ENCODE measurements at places on chromosomes 13 and 19.

DNA sequence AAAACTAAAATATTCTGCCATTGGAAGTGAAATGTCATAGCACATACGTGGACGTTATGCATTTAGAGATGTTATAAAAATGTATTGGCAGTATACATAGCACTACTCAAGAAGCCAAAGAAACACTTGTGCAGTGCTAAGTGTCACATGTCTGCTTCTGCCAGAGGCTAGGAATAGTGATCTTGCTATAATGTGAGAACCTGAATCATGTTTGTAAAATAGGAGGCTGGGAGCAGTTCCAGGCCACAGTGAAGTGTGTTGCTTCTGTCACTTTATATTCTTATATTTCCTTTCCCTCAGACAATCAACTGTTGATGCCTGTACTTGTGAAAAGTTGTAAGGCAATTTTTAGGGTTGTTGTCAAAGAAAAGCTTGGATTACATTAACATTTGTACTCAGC, 3.4 kb downstream of the TRAPPC2B start:
- DNase-seq = no peak

GRCh38 chr13:29861694-29862110, 11.3 kb upstream of the UBL3 start:
- DNase-seq = no peak

GRCh38 chr19:30117636-30118145, 175.7 kb downstream of the URI1 start:
- DNase-seq = no peak

DNA sequence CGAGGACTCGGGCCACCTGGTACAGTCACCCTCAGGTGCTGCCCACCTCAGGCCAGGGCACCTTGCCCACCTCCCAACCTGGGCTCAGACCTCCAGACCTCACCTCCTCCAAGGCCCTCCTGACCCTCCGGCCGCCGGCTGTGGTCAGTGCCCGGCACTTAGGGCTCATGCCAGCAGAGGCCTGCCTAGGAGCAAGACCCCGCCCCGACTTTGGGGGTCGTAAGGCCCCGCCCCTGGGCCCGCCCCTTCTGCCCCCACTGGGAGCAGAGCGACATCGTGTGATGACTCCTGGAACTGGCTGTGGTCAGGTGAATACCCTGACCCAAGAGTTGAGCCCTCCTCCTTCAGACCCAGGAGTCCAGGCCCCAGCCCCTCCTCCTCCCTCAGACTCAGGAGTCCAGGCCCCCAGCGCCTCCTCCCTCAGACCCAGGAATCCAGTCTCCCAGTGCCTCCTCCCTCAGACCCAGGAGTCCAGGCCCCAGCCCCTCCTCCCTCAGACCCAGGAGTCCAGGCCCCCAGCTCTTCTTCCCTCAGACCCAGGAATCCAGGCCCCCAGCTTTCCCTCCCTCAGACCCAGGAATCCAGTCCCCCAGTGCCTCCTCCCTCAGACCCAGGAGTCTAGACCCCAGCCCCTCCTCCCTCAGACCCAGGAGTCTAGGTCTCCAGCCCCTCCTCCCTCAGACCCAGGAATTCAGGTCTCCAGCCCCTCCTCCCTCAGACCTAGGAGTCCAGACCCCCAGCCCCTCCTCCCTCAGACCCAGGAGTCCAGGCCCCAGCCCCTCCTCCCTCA, at the start of gene SBK2:
Gene SBK2 (minus strand): TSS at position 183 of the 790 bp plus-strand sequence. CDS start 839 bp downstream, outside the sequence.
- DNase-seq = no peak

GRCh38 chr19:2076526-2076944, 19.6 kb downstream of the MOB3A start:
- no peak for DNase-seq

- DNase-seq = no peak
Observed at GRCh38 chr19:50814883-50815282, 8.7 kb downstream of the KLK1 start.

- peak; percentile 85 for DNase-seq
Observed at GRCh38 chr19:46786236-46787039, 2.0 kb downstream of the SLC1A5 start.

DNA sequence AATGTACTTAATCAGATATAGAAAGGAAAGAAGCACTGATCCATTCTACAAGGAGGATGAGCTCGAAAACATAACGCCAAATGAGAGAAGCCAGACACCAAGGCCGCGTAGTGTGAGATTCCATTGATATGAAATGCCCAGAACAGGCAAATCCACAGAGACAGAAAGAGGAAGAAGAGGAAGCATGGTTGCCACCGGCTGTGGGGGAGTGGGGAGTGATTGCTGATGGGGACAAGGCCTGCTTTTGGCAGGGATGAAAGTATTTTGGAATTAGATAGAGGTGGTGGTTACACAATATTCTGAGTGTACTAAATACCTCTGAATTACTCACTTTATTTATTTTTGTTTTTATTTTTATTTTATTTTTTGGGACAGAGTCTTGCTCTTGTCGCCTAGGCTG, 50.2 kb upstream of the KLF2 start:
- no peak for DNase-seq

GRCh38 chr19:49409441-49410029, 13.7 kb downstream of the PTH2 start:
- no peak for DNase-seq

- no peak for DNase-seq
Observed at GRCh38 chr13:98942485-98942884, 35.4 kb downstream of the DOCK9 start.

DNA sequence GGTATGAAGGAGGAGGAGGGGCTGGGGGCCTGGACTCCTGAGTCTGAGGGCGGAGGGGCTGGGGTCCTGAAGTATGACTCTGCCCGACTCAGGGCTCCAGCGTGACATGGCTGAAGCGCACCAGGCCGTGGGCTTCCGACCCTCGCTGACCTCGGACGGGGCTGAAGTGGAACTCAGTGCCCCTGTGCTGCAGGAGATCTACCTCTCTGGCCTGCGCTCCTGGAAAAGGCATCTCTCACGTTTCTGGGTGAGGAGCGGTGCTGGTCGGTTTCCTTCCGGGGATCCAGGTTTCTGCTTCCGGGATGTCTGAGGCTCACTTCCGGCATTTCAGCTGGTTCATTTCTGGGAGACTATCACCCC, 1.2 kb downstream of the CPT1C start:
- DNase-seq = no peak

Data from small intestine (tissue), 16 donors.